ENCODE measurements at places on chromosomes 11 and 22. TPM values are rescaled to one million over a fixed set of nuclear protein-coding genes. Genes with fewer than 3 reads are reported as not detected.

MAJIN gene
- total RNA-seq, result not detected

SCGB1C1 gene
- total RNA-seq, result not detected

- DNase-seq, result no peak
Measured at GRCh38 chr11:110492321-110492685, 62.6 kb downstream of the FDX1 start.

DNA sequence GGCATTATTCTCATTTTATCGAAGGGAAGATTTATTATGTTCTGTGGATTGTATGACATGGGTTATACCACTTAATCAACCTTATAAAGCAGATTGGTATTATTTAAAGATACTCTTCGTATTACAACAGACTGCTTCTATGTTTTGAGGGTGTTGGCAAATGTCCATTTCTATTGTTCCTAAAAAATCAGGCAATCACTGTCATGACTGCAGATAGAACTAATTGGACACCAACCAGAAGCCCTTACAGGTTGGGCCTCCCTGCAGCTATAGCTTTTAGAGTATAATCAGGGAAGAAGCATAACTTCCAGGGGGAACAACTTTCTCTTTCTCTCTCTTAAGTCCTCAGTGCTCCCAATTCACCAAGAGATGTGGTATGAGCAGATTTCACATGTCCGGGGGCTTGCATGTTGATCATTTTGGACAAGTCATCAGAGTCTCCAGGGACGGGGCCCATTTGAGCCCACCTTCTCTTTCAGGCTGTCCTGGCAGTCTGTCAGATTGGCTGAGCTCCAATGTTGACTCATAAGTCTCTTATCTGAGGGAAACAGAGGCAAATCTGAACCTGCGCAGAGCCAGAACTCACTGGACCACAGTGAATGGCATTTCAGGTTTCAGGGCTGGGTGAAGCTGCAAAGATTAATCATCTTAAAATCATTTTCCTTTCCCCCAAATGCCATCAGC lies 264.0 kb upstream of the CCDC90B start:
- DNase-seq, result no peak

- peak; percentile 95 for DNase-seq
Measured at GRCh38 chr11:623999-624704, 603 bp downstream of the CDHR5 start.

GRCh38 chr22:37043828-37044538 lies 7.6 kb upstream of the KCTD17 start:
- DNase-seq, result peak; percentile 90

All from colonic mucosa (tissue), 4 donors.